ENCODE measurements at places on chromosomes 16 and 17.

GRCh38 chr17:66466106-66466820, 163.8 kb downstream of the PRKCA start:
- no peak for DNase-seq

DNA sequence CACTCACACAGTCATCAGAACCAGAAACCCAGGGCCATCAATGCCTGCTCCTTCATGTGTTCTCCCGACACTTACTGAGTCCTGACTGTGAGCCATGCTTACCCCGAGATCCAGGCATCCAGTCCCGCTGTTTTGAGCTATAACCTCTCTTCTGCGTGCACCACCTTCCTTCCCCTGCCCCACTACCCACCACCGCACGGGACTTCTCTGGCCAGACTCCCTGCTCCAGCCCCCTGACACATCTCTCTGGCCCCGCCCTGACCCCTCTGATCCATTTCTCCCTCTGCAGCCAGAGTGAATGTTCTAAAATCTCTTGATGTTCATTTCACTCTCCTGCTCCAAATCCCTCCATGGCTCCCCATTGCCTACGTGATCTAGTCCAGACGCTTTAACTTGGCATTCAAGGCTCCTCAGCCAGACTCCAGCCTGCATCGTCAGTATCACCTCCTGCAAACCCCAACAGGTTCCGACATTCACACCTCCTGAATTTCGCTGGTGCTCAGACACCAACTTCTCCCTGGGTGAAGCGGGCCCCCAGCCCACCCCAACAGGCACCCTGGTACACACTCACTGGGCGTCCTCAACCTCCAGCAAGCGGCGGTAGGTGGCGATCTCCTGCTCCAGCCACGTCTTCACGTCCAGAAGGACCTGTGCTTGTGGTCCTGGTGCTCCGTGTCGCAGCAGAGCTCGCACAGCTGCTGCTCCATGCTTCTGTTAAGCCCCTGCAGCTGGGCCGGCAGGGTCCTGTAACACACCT, 3.1 kb upstream of the KRT17 start:
- no peak for DNase-seq

DNA sequence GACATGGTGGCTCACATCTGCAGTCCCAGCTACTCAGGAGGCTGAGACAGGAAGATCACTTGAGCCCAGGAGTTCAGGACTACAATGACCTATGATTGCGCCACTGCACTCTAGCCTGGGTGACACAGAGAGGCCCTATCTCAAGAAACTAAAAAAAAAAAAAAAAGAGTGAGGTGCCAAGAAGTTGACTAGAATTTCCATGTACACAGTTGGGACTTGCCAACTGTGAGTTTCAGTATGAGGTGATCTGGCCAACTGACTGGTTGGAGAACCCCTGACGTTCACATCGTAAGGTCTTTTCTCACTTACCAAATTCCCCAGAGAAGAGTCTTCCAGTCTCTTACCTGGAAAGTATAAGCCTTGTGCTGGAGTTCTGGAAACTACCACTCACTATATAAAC, 3.1 kb upstream of the MED11 start:
- DNase-seq, result no peak

DNA sequence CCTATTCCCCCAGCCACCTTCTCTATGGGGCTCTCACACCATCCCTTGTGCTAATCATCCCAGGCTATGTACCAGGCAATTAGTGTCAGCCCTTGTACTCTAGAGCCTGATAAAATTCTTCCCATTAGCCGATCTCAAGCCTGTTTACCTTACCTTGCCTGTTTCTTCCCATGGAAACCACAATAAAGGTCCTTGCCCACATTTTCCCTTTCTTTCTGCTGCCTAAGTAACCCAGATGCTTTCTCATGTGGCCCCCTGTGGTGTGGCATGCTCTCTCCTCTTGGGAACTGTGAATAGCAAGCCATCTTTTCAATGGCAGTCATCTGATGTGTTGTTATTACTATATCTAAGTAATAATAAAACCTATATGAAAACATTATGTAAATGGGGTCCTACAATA, 265.8 kb upstream of the ELAC2 start:
- DNase-seq, result no peak

DNA sequence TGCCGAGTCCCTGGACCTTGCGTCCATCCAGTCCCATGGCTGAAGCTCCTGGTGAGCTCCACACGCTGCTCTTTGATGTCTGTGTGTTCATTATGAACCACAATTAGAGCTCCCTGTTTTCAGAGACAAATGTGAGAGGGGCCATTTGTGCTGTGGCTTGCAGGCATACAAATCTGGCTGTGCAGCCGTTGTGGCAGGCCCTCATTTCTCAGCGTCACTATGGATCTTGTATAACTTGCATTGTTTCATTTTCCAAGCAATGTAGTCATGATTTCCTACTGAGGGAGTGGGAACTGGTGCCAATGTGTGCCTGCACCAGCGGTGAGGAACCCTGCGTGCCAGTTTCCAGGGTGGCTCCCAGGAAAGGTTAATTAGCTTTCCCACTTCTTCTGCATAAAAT, 542.6 kb downstream of the TMEM114 start:
- no peak for DNase-seq

Measured in effector CD8-positive, alpha-beta T cell (primary cell).